ENCODE measurements at places on chromosomes 13 and 19.

DNA sequence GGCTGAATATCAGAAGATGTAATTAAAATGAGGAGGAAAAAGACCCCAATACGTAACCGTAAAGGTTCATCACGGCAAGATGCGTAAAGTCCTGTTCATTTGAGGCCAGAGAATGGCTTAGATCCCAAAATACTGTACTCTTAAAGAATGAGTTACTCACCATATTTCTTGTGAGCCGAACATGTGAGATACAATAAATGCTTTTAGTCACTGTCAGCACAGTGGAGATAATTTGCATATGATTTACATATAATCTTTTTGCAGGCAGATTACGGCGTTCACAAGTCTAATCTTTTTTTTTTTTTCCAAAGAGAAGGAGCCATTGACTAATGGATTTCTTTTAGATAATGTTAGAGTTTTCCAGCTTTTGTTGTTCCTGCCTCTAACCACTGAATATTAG is 28.4 kb downstream of the AMER2 start:
- no peak for DNase-seq

GRCh38 chr13:40966298-40966697 is 52.8 kb downstream of the ELF1 start:
- no peak for DNase-seq

- DNase-seq: no peak
These were observed 1.7 kb downstream of the CATSPERG start for GRCh38 chr19:38337360-38337653.

DNA sequence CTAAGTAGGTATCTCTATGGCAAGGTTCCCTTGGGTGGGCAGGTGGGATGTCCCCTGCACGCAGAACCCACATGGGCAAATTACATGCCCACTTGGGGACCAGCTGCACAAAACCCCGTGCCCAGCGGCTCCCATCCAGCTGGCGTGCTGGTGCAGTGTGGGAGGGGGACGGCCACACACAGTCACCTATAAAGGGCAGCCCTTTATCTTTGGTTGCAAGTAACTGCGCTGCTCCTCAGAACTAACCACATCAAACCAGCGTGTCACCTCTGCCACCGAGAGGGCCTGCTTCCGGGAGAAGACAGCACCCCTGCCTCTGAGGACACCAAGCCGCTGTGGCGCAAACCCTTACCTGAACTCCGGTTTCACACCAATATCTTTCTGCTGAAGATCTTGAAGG is 32.2 kb downstream of the ANKRD27 start:
- DNase-seq: no peak

DNA sequence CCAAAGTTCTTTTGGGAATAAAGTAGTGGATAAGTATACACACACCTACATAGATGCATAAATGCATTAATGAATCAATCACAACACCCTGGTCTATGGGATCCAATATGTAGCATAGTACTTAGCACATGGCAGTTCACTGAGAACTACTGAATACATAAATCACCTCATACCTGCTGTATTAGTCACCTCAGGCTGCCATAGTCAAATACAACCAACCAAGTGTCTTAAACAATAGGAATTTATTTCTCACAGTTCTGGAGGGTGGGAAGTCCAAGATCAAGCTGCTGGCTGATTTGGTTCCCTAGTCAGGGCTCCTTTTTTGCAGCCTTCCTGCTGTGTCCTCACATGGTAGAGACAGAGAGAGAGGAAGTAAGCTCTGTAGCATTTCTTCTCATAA is 228.2 kb downstream of the NHLRC3 start:
- DNase-seq: no peak

GRCh38 chr19:1452802-1453524 is 3.0 kb downstream of the APC2 start:
- no peak for DNase-seq

DNA sequence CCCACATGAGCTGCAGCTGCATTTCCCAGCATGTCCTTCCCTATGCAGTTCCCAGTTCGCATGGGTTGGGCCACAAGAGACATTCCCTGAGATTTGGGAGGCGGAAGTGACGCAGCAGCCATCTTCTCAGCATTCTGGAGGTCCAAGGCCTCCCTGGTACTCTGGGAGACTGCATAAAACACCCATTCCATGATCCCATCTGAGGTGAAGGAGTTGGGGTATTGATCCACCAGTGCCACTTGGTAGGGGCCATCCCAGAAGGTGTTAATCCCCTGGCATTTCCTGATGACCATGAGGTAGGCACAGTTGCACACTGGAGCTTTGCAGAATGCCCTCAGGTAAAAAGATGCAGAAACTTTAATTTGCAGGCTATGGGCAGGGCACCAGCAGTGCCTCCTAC is 25.4 kb downstream of the POP4 start:
- DNase-seq: no peak

DNA sequence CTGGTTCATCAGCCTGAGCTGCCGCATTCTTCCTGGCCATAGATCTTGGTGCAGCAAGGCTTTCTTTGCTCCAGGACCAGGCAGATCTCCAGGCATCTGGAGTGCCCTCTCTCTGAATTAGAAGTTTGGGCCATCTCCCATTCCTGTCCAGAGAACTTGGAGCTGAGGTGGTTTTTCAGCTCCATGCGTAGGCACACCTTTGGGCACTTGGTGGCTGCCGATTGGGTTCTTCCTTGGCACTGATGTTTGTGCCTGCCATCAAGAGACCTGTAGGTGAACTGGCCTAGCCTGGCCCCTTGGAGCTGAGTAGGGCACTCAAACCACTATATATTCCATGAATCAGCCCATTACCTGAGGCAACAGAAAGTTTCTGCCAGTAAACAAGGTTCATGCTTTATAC is 206.0 kb upstream of the PCDH17 start:
- no peak for DNase-seq

Data from cortex of kidney (tissue), 1 donor.